AG04450 (cell line): ENCODE measurements at places on chromosomes 13 and 19.

DNA sequence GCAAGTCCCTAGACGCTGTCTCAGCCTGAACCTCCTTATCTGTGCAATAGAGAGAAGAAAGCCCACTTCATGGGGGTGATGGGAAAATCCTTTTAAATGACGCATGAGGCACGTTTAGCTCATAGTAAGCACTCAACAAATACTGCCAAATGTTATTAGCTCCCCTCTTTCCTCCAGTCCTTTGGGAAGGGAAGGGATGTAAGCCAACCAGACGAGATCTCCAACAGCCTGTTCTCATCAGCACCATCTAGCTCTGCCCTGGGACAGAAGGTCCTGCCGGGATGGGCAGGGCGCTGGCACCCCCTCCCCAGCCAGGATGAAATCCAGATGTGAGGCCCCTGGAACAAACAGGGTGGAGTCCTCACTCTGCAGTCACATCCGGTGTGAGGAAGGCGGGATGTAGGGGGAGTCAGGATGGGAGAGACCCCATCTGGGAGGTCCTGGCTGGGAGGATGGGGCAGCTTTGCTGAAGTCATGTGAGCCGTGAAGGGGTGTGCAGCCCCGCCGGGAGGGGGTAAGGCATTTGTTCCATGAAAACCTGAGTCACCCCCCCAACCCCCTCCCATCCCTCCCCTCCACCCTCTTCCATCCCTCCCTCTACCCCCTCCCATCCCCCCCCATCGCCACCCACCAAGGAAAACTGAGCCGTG, 4.6 kb downstream of the S1PR2 start:
- DNase-seq: peak; percentile 89

DNA sequence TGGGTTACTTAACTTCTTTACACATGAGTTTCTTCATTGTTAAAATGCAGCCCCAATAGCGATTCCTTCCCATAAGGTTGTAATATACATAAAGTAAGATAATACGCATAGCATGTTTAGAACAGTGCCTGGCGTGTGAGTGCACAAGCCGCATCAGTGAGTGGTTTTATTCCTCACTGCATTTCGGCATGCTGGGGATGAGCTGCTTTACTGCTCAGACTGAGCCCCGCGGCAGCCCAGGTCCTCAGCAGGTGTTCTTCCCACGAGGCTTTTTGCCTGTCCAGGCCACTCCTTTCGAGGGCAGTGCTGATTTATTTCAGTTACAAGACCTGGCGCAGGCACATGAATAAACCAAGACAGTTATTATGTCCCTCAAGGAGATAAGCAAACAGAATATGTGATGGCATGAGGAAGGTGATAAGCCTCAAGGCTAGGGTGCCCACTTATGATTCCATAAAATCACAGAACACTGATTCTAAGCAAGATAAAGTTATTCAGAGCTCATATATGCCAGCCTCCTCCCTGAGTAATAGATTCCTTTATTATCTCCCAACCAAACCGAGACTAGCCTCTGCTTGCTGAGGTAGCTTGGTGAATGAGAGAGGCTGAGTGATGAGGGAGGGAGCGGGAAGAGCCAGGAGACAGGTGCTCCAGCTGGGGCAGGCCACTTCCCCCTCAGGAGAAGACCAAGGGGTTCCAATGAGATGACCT, 505.5 kb downstream of the DIAPH3 start:
- no peak for DNase-seq

DNA sequence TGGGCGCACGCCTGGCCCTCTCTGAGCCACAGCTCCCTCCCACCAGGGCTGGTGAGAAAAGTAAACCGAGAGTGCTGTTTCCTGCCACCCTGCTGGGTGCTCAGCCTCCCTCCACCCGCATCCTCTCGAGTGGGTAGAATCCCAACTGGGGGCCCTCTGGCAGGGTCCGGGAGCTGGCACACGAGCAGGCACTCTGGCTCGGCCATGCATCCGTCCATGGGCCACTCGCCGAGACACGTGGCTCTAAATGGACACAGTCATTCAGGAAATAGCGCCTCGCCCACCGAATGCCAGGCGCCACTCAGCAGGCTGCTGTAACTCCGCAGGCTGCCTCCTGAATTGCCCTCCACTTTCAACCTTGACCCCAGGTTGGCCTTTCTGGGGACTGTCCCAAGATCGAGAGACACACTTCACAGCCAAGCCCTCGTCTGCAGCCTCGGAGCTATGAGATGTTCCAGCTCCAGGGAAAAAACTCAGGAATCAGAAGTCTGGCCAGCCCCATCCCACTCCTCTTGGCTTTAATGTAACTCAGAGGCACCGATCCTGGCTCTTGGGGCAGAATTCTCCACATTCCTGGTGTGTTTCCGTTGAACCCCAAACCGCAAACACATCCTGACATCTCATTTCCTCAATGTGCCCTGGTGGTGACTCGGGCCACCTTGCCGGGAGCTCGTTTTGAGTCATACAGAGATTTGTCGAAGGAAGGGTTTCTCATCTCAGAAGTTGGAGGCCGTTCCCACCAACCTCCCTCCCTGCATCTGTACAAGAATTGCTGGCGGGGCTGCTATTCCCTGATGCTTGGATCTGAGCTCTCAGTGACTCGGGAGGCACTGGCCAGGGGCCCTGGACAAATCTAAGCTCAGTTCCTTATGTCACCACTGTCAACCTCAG, 14.1 kb downstream of the KLF2 start:
- DNase-seq: peak; percentile 69

- no peak for DNase-seq
Observed at GRCh38 chr19:18898081-18898606, 2.2 kb upstream of the CERS1 start.

DNA sequence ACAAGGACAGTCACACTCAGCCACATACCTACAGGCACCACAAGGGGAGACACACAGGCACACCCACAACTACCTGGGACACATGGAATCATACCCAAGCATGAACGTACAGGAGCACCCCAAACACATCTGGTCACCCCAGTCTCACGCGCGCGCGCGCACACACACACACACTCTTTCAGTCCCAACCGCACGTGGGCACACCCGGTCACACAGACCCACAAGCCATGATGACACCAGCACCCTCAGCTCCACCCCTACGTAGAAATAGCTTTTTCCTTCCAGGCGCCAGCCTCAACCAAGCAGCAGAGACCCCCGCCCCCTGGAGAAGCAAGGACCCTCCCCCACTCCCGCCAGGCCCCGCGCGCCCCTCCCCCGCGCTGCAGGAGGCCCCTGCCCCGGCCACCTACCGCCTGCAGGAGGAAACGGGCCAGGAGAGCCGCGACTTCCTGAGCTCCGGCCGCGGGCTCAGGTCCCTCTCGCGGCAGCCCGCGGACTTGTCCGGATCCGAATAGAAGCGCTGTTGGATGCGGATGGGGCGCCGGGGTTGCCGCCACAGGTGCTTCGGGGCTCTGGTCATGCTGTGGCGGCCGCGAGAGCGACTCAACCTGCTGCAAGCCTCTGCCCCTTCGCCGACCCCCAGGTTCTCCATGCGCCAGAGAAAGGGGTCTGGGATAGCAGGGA, 6.4 kb upstream of the PDE4C start:
- no peak for DNase-seq

- DNase-seq: no peak
Observed at GRCh38 chr13:42559057-42559456, 14.9 kb upstream of the TNFSF11 start.

DNA sequence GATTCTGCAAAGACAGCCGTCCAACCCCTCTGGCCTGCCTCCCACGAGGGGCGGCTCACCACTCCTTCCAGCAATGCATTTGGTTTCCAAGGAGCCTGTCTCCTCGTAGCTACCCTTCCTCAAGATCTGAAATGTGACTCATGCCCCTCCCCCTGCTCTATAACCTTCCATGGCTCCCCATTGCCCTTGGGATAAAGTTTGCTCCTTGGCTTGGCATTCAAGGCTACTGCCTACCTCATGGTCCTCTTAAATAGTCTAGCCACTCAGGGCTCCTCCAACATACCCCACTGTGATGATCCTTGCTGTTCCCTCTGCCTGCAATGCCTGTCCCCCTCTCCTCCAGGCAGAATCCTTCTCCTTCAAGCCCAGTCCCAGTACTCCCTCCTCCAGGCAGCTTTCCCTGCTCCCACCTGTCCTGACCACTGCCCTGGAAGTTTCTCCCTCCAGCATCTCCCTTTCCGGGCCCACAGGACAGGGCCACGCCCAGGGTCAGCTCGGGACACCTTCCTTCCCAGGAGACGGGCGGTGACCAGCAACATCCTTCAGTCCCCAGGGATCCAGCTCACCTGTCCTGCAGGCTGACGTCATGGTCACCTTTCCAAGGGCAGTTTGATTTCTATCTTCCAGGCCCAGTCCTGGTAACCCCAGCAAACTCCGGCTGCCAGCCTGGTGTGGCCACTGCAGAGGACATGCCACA, 19.2 kb upstream of the SEMA6B start:
- no peak for DNase-seq

- no peak for DNase-seq
Observed at GRCh38 chr19:52992109-52993004, 21.4 kb upstream of the ERVV-1 start.
